Aorta (tissue), 5 donors: ENCODE measurements at places on chromosomes 13 and 19. TPM values are rescaled to one million over a fixed set of nuclear protein-coding genes. Genes with fewer than 3 reads are reported as not detected.
A peak's percentile ranks its signal among the peaks of the same experiment; 100 is the strongest.

DCAF15 gene
- total RNA-seq = 25.3 TPM

SH2D3A gene
- total RNA-seq = 0.68 TPM

ZNF432 gene
- 22.0 TPM for total RNA-seq

GPR4 gene
- 10.6 TPM for total RNA-seq

- DNase-seq = no peak
Measured at GRCh38 chr13:71359641-71360040, 507.4 kb downstream of the DACH1 start.

GRCh38 chr13:19067767-19068166, 113.9 kb downstream of the TUBA3C start:
- DNase-seq = no peak

GRCh38 chr19:33032218-33032781, 32.4 kb downstream of the RHPN2 start:
- DNase-seq = no peak

DNA sequence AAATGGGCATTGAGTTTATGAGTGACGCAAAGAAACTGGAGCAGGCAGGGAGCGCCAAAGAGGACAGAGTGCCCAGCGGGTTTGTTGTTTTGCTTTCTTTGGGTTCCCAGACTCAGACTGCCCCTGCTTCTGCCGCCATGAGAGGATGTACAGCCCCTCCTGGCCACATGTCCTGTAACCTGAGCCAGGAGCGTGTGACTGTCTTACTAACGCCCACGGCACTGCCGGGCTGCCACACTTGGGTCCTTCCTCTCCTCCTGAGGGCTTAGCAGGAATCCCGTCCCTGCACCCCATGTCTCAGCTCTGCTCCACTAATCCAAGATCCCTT, 80.5 kb downstream of the GPR12 start:
- DNase-seq = no peak

GRCh38 chr19:18167975-18168645, 5.5 kb upstream of the IFI30 start:
- peak; percentile 56 for DNase-seq

GRCh38 chr13:99050983-99051488, 73.2 kb upstream of the DOCK9 start:
- no peak for DNase-seq

DNA sequence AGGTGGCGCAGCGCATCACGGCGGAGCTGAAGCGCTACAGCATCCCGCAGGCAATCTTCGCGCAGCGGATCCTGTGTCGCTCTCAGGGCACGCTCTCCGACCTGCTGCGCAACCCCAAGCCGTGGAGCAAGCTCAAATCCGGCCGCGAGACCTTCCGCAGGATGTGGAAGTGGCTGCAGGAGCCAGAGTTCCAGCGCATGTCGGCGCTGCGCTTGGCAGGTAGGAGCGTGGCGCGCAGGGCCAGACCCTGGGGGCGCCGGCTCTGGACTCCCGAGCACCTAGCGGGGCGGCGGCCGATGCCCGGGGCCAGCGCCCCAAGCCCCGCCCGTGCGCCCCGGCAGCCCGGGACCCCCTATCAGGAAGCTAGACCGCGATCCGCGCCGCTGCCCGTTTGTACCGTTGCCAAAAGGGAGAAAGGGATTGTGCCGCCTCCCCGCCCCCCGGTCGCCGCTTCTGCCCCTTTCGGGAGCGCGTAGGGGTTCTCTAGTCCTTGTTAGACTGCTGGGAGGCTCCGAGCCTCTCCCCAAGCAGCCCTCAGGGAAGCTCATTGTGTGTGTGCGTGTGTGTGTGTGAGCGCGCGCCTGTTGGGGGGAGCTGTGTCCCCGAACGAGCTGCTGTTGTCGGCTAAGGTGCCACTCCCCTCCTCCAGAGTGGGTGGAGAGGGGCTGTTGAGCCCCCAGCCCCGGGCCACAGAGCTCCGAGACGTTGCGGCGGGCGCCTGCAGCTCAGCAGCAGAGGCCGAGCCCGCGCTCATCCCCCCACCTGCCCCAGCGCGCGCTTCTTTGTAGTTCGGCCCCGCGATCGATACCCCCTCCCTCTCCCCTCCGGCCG, 1.5 kb downstream of the ONECUT3 start:
- no peak for DNase-seq
